ELR (cell line): ENCODE measurements at places on chromosomes 12 and 14.
A peak's percentile ranks its signal among the peaks of the same experiment; 100 is the strongest.

- no peak for DNase-seq
Measured at GRCh38 chr12:76074701-76075336, 9.7 kb downstream of the NAP1L1 start.

DNA sequence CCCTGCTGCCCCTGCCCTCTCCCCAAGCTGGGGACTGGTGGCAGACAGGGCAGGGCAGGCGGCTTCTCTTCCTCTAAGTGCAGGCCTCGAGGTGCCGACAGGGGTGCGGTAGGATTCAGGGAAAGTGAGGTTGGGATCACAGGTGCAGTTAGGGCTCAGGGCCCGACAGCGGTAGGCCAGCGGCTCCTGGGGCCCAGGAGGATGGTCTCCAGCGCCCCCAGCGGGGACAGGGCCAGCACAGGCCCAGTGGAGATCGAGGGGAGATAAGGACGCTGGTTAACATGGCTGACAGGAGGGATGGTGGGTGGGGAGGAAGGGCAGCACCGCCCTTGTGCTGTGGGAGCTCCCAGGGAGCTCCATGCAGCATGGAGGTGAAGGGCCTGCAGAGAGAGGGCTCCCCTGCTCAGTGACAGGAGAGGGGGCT lies 935 bp upstream of the CRIP1 start:
- DNase-seq = peak; percentile 46

GRCh38 chr12:122001466-122002209 lies 20.0 kb upstream of the BCL7A start:
- DNase-seq = no peak

DNA sequence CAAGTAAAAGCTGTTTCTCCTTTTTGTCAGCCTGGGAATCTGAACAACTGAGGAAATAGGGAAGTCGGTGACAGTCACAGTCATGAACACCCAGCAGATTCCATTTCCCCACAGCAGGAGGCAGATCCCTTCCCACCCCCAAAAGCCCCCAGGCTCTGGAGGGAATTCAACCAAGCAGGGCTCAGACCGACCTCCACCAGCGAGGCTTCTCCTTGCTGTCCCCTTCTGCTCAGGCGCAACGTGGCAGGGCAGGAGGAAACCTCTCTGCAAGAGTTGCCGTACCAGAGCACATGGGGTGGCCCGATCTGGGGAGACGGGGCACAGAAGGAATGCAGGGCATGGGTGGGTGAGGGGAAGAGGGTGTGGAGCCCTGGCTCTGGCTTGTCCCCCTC lies 319 bp downstream of the GALNT6 start:
- peak; percentile 48 for DNase-seq

GRCh38 chr14:93705513-93706156 lies 82.7 kb downstream of the PRIMA1 start:
- no peak for DNase-seq

DNA sequence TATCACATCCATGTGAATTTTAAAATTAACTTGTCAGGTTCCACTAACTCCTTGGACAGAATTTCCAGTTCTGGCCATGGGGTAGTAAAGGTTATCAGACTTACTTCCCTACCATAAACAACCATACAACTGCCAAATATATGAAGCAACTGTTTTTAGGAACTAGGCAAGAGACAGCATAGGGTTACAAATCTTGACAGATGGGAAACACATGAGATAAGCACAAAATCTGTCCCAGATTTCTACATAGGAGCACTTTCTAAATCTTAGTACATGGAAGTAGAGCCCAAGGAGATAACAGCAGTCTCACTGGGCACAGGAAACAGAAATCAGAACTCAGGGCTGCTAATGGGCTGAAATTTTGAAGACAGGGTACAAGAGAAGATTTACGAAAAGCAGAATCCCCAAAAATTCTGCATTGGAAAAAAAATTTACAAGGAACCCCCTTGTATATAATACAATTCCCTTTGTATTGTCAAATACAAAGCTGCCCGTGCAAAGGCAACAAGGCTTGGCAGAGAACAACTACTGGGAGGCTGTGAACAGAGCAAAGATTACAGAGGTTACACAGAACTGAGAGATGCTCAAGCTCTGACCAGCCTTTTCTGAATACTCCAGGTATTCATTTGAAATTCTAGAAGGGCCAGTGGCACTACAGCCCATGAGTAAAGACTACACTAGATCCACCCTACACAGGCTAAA lies 43.2 kb downstream of the GALNT4 start:
- DNase-seq = no peak

DNA sequence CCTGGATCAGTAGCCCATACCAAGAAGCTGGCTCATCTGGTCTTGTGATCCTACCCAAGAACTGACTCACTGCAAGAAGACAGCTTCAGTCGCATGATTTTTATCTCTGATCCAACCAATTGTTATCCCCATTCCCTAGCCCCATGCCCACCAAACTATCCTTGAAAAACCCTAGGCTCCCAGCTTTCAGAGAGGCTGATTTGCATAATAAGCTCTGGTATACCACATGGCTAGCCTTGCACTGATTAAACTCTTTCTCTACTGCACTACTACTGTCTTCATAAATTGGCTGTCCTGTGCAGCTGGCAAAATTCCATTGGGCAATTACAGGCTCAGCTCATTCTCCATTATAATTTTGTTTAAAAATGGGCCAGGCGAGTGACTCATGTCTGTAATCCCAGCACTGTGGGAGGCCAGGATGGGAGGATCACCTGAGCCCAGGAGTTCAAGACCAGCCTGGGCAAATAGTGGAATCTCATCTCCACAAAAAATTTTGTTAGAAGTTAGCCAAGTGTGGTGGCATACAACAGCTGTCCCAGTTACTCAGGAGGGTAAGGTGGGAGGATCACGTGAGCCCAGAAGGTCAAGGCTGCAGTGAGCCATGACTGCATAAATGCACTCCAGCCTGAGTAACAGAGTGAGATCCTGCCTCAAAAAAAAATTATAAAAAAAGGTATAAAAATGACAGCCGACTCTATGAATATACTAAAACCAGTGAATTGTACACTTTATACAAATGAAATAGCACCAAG lies 76.7 kb upstream of the EIF5 start:
- DNase-seq = peak; percentile 81

DNA sequence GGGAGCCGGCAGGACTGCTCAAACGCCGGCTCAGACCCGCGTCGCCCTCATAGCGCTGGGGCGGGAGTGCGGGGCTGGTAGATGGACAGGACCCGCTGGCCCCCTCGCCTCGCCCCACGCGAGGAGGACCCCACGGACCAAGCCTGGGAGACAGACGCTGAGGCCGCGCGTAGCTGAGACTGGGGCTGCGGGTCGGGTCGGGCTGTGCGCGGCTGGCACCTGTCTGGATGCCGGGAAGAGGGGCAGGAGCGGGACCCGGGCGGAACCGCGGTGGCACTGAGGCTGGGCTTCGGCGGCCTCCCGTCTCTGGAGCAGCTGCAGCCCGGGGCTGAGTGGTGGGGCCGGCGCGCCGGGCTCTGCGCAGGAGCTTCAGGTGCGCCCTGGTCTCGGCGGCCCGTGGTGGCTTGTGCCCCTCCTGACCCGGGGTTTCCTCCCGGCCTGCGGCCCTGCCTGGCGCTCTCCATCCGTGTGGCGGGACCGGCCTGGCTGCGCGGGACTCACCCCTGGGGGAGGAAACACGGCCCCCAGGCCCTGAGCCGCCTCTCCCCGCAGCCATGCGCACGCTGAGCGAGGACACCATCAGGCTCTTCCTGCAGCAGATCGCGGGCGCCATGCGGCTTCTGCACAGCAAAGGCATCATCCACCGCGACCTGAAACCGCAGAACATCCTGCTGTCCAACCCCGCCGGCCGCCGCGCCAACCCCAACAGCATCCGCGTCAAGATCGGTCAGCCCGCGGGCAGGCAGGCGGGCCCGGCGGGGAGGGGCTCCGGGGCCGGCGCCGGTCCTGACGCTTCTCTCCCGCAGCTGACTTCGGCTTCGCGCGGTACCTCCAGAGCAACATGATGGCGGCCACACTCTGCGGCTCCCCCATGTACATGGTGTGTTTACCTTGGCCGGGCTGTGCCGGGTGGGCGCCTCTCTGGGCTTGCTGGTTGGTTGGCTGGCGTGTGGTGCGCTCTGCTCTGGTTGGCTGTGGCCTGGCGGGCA lies 14.0 kb downstream of the ULK1 start:
- DNase-seq = no peak

- DNase-seq = no peak
Measured at GRCh38 chr14:64786296-64787149, 82.3 kb downstream of the PLEKHG3 start.

DNA sequence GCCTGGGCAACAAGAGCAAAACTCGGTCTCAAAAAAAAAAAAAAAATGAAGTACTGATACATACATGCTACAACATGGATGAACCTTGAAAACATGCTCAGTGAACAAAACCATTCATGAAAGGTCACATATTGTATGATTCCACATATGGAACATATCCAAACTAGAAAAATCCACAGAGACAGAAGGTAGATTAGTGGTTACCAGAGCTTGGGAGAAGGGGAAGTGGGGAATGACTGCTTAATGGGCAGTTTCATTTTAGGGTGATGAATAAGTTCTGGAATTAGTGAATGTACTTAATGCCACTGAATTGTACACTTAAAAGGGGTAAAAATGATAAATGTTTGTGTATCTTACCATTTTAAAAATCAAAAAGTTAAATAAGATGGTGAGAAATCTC lies 2.7 kb downstream of the ITGB7 start:
- no peak for DNase-seq

GRCh38 chr12:128797119-128798118 lies 26.3 kb downstream of the SLC15A4 start:
- no peak for DNase-seq

DNA sequence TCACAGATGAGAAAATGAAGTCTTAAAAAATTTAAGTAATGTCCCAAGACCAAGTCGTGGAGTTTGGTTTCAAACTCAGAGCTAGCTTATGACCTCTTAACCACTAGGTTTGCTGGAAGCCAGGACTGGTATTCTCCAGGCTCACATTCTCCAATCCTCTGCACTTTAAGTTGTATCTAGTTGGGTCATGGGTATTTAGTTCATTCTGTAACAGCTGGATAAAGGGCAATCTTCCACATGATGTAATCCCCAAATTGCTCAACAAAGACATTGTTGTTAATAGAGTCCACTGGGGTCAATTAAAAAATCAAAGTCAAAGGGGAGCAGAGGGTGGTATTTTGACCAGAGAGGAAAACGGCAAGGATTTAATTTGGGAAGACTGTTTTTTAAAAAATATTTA lies 17.8 kb upstream of the GAS2L3 start:
- no peak for DNase-seq

GRCh38 chr14:84162633-84163032 lies 1367.3 kb upstream of the FLRT2 start:
- DNase-seq = no peak

DNA sequence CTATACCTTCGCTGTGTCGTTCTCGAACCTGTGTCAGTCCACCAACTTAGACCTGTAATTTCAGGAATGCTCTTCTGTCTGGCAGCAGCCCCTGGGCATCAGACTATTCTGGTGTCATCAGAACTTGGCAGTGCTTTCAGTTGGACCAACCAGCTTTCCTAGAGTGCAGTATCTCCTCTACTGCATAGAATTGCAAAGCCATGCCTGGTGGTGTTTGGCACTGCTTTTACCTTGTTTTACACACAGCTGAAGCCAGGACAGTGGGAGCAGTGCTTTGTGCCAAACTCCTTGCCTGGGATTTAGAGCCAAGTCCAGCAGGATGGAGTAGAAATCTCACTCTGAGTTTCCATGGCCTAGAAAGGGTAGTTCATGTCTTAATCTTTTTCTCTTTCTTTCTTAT lies 1.5 kb downstream of the FLVCR2 start:
- no peak for DNase-seq

- DNase-seq = peak; percentile 85
Measured at GRCh38 chr14:80567905-80568536, 356.7 kb upstream of the DIO2 start.

- DNase-seq = no peak
Measured at GRCh38 chr14:22630066-22630465, 14.1 kb downstream of the OR6J1 start.

DNA sequence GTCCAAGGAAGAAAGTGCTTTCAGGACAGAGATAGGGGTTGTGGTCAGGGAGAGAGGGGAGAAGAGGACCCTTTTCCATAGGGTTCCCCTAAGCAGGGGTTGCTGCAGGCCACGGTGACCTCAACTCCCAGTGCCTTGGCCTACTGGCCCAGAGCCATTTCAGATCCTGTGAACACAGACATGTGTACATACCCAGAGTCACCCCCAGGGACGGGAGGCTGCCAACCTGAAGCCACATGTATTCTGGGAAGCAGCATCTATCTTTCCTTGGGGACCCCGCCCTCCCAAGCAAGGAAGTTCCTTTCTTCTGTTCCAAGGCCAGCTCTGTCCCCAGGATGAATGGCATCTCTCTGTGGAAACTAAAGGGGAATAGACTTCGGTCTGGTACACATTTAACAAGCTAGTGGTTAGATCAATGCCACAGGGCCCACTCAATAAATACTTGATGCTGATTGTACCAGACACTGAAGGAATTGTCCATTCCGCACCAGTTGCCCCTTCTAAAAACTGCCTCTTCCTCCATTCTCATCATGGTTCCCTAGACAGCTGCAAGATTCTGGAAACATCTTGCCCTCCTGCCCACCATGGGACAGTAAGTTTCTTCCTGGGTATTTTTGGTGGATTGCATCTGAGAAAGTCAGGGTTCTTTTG lies 25.2 kb upstream of the DGLUCY start:
- no peak for DNase-seq

DNA sequence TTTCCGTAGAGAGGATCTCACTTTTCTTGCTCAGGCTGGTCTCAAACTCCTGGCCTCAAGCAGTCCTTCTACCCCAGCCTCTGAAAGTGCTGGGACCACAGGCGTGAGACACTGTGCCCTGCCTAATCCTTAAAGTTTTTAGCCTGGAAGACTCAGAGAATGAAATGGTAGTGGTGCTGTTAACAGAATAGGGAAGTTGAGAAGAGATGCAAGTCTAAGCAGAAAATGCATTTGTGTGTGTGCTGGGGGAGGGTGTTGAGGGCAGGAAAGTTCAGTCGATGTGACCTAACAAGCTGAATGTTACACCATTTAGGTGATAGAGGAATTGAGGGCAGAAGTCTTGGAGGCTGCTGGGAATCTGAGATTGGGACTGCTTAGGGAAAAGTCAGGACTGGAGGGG lies 6.9 kb upstream of the TUBA1A start:
- DNase-seq = no peak

GRCh38 chr14:89243741-89244140 lies 173.3 kb downstream of the FOXN3 start:
- DNase-seq = no peak

DNA sequence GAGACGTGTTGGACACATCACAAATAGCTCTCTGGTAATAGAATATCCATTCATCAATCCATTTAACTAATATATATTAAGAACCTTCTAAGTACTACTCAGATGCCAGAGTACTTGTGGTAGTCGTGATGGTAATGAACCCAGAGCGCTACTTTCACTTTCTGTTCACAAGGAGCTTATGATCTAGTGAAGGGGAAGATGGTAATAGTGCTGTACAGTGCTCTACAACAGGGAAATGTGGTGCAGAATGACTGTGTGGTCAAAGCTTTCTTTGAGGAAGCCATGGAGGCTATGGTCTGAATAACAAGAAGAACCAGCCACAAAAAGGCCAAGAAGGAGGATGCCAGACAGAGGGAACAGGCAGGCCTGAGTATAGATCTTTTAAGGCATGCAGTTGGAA lies 212.0 kb downstream of the PTPRO start:
- peak; percentile 39 for DNase-seq

- DNase-seq = no peak
Measured at GRCh38 chr12:94660436-94660835, 10.1 kb upstream of the TMCC3 start.
